ENCODE measurements at places on chromosomes 4 and X.

GRCh38 chr4:176380352-176381157 is 60.8 kb downstream of the SPCS3 start:
- DNase-seq, result no peak

GRCh38 chr4:187294861-187295260 is 571.2 kb upstream of the FAT1 start:
- DNase-seq, result no peak

DNA sequence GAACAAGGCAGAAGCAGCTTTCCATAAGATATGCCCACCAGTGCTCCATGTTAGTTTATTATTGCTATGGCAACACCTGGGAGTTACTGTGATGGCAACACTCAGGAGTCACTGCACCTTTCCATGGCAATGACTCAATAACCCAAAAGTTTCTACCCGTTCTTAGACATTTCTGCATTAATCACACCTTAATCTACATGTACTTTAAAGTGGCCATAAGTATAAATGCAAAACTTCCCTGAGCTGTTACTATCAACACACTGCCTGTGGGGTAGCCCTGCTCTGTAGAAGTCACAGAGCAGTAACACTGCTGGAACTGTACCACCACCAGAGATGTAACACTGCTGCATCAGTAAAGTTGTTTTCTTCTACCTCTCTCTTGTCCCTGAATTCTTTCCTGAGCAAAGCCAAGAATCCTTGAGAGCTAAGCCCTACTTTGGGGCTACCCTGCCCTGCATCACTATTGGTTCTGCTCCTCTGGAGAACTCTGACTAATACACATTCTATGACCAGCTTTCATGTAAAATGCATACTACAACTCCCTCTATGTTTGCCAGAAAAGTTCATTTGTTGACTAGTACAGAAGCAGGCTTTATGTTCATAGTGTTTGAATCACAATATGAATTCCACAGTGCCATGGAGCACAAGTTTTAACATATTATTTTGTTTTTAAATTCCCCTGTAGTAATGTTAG is 43.5 kb upstream of the GPR174 start:
- DNase-seq, result no peak

- no peak for DNase-seq
Observed at GRCh38 chrX:133269168-133269567, 51.0 kb upstream of the TFDP3 start.

Data from suppressor macrophage (primary cell).